ENCODE measurements at places on chromosomes 7 and 10.

- DNase-seq: no peak
Measured at GRCh38 chr7:149833495-149834130, 4.6 kb upstream of the ZNF862 start.

DNA sequence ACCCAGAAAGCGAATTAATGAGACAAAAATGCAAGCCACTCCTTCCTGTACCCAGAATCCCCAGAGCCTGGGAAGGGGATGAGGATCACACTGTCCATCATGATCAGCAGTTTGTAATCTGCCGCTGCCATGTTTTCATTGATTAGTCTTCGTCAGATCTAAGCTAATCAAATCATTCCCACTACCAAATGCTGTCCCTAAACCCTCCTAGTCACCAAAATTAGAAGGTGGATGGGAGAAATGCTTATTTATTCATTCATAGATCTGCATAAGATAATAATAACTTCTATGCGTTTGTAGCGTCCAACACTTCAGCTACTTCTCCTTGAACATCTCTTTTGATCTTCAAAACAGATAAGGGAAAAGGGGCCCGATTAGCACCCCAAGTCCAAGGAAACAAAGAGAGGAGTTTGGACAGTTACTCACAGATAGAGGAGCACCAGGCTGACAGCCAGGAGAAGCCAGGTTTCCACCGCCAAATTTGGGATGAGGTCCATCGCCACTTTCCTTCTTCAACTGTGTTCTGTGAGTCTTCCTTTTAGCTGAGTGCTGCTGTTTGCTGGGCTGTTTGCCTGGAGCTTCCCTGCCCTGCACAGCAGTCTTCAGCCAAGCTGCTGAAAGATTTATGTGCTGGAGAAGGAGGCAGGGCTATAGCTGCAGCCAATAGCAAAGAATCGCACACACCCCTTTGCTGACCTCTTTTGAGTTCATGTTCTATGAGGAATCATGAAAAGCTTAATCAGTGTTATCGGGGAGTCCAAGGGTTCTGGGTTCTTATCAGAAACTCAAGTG, at the start of gene CYP3A5:
CYP3A5 (minus strand) TSS at position 597 of the 792 bp plus-strand sequence; CDS start at position 497, 100 bp downstream.
- DNase-seq: no peak

- no peak for DNase-seq
Measured at GRCh38 chr7:36607721-36608095, 116.6 kb downstream of the AOAH start.

DNA sequence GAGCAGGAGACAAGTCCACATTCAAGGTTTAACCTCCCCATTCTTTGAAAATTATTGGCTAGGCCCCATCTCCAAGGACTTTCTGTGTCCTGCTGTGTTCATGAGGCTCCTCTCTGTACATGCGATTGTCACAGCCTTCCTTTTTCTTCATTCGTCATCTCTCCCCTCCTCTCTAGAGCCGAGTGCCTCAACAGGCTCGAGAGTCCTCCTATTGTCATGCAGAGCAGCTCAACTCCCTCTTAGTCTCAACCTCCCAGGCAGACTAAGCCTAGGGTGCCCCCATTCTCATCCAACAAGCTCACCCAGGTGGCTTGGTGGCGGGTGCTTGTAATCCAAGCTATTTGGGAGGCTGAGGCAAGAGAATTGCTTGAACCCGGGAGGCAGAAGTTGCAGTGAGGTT, 35.1 kb upstream of the SAMD8 start:
- DNase-seq: no peak

DNA sequence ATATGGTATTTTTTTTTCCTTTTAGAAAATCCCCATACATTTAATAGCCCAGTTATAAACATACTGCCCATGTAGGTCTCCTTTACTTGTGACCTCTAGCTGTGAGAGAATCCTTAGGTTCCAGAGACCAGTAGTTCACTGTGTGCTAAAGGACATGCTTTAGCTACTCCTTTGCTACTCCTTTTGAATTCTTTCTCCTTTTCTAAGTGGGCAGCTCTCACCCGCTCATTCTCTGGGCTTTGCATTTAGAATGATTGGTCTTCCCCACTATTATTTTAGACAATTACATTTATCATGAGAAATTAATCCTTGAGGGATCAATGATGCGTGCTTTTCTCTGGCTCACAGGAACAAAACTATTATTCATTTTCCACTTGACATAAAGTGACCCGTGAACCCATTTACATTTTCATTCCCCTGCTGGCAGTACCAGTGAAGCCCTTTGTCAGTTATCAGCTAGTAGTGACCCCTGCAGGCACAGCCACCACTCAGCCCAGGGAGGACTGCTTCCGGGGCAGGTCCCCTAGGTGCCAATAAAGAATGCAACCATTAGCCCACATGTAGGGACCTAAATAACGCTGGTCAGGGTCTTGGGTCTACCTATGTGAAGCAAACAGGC, 844.3 kb downstream of the CNTNAP2 start:
- DNase-seq: no peak
